ENCODE measurements at places on chromosomes 5 and 9. TPM values are rescaled to one million over a fixed set of nuclear protein-coding genes. Genes with fewer than 3 reads are reported as not detected.

GRCh38 chr9:91032121-91032531 lies 230.5 kb downstream of the SYK start:
- no peak for DNase-seq

- no peak for DNase-seq
Observed at GRCh38 chr9:124792257-124793014, 15.5 kb downstream of the OLFML2A start.

Gene LCN1
- total RNA-seq, result not detected

GRCh38 chr5:102226321-102226720 lies 69.8 kb downstream of the SLCO4C1 start:
- no peak for DNase-seq

Gene PCDHB16
- total RNA-seq, result not detected

Gene TAF11L9
- total RNA-seq, result not detected

Measured in activated CD4-positive, alpha-beta memory T cell treated with anti-CD3 and anti-CD28 coated beads for 36 hours (primary cell).